Activated naive CD4-positive, alpha-beta T cell treated with Interleukin-2 at 50 U/mL for 16 hours (primary cell): ENCODE measurements at places on chromosomes 7 and 10.

DNA sequence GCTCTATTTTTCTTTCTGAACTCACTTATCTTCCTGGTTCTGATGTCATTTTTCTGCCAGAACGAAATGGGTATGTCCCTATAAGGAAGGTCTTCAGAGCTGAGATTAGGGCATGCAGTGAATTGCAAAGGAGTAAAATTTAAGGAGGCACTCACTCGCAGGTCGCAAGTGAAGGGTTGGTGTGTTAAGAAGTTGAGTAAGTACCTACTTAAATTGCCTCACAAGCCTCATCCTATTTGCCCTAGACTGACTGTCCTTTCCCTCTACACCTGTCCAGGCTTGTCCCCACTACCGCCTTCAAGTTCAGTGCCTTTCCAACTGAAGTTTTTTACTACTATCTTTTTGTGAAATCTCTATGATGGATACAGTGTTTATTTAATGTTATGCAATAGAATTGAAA lies 191.5 kb downstream of the AHR start:
- DNase-seq: no peak

GRCh38 chr10:23359692-23360380 lies 15.2 kb upstream of the C10orf67 start:
- DNase-seq: no peak

DNA sequence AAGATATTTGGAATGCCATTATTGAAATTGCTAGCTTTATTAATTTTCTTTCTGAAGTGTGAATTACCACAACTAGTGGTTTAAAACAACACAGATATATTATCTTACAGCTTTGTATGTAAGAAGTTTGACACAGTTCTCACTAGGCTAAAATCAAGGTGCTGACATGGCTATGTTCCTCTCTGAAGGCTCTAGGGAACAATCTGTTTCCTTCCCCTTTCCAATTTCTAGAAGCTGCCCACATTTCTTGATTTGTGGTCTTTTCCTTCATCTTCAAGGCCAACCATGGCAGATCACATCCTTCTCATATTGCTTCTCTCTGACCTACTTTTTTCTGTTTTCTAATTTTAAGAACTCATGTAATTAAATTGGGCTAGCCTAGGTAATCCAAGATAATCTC lies 43.3 kb upstream of the SLC26A3 start:
- no peak for DNase-seq

GRCh38 chr10:12826800-12827372 lies 174.6 kb downstream of the CCDC3 start:
- DNase-seq: no peak

DNA sequence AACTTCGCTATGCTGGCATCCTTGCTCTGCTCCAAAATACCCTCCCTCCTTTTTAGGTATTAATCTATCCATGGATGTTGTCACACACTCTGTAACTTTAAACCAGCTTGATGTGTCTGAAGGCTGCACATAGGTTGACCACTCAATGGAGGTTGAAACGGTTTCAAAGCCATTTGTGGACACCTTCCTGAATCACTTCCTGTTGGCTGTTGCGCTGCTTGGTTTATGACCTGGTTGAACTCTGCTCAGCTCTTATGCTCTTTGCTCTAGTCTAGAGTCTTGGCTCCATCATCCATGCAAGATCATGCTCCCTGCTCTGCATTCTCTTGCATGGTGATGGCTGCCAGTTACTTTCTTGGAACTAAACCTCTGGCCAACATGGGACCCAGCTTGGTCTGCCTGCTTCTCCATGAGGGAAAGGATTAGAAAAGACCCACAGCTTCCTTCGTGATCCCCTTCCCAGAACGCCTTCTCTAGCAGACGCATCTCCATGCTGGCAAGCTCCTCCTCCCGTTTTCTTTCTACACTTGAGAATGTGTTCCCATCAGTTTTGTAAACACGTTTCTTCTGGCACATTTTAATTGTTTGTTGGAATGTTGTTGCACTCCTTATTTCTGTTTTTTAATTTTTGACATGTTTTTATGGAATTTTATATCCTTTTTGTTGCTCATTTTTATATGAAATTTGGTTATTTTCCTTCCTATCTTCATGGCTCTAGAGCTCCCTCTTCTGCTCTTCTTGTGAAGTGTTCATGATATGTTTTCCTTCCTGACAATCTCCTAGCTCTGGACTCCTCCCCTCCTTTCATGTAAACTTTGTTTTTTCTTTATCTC lies 149.8 kb downstream of the XPNPEP1 start:
- no peak for DNase-seq

- no peak for DNase-seq
Observed at GRCh38 chr10:86968994-86969355, 693 bp downstream of the ADIRF start.

- DNase-seq: no peak
Observed at GRCh38 chr7:100801833-100802568, 25.3 kb downstream of the EPHB4 start.

- DNase-seq: no peak
Observed at GRCh38 chr7:1689311-1689710, 19.2 kb downstream of the ELFN1 start.

DNA sequence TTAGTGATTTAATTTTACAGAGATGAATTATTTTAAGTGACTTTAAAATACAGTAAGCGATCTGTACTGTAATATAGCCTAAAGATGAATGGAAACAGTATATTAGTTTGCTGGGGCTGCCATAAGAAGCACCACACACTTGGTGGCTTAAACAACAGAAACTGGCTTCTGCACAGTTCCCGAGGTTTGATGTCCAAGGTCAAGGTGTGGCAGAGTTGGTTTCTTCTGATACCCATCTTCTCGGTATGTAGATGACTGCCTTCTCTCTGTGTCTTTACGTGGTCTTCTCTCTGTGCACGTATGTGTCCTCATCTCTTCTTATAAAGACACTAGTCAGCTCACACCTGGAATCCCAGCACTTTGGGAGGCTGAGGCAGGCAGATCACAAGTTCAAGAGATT lies 64.0 kb upstream of the KMT2E start:
- DNase-seq: no peak

DNA sequence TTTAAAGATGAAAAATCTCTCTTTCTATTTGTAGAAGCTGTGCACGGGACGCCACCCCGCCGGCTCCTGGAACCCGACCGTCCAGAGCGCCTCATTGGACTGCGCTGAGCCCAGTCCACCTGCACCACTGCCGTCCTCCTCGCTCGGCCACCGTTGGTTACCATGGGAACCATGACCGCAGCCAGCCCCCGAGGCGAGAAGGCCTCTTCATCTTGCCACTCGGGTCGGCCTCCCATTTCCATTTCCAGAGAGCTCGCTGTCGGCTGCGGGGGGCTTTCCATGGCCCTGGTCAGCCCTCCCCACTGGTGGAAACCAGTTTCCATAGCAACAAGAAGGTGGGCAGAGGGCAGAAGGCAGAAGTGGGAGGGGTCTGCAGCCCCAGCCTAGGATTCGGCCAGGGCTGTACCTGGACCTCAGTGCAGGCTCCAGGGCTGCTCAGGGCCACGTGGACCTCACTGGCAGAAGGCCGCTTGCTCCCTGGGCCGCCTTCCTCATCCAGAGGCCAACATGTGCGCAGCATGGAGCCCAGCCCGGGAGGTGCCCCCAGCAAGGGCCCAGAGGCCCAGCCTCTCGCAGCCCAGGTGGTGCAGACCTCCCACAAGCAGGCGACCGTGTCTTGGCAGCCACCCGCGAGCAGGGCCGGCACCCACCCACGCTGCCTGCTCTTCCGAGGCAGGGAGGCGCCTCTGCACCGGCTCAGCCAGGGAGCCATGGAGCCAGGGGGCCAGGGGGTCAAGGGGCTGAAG lies 283.5 kb upstream of the PPP2R2D start:
- DNase-seq: no peak

- no peak for DNase-seq
Observed at GRCh38 chr7:117756586-117757085, 116.6 kb downstream of the CTTNBP2 start.

DNA sequence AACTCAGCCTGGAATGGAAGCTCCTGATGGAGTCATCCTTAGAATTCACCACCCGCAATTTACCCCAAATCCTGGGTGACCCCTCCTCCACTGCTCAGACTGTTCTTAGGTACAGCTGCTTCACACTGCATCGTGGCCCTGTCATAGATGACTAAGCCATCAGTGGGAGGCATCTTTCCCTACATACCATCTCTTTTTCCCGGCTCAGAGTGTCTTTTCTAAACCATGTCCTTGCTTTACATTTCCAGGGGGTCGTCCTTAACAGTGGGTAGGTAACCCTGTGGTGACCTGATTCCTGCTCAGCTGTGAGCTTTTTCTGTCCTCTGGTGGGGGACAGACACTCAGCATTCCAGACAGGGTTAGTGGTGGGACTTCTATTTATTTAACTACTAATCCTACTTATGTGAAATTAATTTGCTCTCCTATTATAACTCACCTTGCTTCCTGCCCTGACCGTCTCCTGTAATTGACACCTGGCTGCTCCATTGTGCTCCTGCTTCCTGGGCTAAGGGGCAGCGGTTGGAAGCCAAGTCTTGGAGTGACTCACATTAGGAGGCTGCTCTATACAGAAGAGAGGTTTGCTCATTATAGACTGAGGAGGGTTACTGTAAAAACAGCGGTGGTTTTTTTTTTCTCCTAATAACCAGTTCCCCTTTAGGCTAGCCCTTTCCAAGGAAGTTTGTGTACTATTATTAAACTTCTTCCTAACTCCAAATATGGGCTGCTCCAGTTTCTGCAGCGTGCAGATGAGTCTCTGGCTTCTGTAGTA lies 40.6 kb downstream of the PYROXD2 start:
- no peak for DNase-seq

DNA sequence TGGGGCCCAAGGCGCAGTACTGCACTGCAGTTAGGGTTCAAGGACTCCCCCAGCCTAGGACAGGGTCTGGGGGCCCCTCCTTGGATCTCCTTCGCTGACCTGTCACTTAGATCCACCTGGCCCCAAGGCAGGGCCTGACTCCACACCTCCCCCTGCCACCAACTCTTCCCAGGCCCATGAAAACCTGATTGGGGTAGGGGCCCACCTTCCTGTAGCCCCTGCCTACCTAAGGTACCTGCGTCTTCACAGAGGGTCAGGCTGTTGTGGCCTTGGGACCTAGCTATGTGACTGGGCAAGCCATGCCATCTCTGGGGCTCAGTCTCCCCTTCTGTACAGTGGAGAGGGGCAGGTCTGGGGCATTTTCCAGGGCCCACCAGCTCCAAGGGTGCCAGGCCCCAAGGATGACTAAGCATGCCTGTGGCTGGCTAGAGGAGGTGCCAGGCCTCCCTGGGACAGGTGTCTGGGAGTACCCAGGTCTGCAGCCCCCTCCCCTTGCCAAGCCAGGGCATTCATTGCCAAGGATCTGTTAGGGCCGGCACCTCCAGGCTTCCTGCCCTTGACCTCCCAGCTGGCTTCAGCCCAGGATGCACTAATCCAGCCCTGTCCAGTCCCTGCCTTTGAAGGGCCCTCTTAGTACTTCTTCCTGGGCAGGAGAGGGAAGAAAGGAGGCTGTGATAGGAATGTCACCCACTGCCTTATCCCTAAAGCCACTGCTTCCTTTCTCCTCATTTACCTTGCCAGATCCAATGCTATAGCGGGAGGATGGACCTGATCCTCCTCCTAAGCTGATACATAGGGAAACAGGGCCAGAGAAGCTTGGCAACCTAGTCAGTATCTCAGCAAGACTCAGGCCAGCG lies 1.3 kb downstream of the LIMK1 start:
- no peak for DNase-seq

DNA sequence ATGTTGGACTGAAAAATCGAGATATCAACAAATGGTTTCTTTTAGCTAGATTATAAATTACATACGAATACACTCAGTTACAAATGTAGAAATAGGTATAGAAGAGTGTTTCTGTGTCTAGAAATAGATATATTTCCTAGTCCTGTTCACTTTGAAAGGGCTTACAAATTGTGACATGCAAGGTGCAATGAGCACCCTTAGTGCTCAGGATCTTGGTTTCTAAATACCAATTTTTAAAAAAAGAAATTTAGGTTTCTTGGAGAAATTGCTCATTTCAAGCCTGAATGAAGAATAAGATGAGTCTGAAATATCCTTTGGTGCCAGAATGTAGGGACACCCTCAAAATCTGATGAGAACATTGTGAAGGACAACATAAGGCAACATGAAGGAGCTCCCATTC lies 306.0 kb downstream of the CRPPA start:
- DNase-seq: no peak

GRCh38 chr7:5377816-5378215 lies 45.8 kb downstream of the TNRC18 start:
- no peak for DNase-seq

GRCh38 chr7:112172870-112173567 lies 33.2 kb downstream of the DOCK4 start:
- no peak for DNase-seq

- DNase-seq: no peak
Observed at GRCh38 chr7:12721286-12721830, 33.9 kb downstream of the ARL4A start.

GRCh38 chr7:18179093-18179492 lies 151.4 kb upstream of the PRPS1L1 start:
- DNase-seq: no peak

DNA sequence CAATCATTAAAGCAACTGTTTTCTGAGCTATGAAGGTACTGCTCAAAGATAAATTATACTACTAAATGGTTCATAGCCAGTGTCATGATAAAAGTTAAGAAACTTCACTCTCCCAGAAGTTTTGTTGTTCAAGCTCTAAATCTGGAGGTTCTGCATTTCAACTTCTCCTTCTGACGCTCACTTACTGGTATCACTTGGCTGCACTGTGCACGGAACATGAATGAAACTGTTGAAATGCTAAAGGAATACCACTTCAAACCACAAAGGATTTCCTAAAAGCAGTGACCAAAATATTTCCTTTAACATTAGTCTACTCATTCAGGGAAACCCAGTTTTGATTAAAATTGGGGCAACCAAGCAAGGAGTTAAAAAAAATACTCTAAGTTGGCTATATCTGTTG lies 93.6 kb downstream of the UBE2H start:
- DNase-seq: no peak
